ENCODE measurements at places on chromosomes 12 and 14.

GRCh38 chr12:115980339-115980738 is 297.2 kb downstream of the MED13L start:
- no peak for DNase-seq

DNA sequence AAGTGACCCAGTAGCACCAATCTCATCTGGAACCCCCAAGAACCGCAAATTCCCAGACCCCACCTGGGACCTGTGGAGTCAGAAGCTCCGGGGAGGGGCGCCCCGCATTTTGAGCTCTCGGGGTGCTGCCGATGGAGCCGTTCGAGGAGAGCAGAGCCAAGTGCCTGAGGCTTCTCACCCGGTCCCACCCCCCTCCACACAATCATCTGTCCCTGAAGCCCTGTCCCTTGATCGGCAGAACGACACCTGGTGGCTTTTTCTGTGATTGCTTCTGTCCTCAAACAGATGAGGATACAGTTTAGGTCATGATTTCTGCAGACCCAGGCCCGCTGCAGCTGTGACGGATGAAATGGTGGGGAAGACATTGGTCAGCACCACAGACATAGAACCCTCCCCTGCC is 74.7 kb downstream of the NOC4L start:
- DNase-seq: no peak

GRCh38 chr12:50387487-50387886 is 8.9 kb downstream of the FAM186A start:
- DNase-seq: no peak

DNA sequence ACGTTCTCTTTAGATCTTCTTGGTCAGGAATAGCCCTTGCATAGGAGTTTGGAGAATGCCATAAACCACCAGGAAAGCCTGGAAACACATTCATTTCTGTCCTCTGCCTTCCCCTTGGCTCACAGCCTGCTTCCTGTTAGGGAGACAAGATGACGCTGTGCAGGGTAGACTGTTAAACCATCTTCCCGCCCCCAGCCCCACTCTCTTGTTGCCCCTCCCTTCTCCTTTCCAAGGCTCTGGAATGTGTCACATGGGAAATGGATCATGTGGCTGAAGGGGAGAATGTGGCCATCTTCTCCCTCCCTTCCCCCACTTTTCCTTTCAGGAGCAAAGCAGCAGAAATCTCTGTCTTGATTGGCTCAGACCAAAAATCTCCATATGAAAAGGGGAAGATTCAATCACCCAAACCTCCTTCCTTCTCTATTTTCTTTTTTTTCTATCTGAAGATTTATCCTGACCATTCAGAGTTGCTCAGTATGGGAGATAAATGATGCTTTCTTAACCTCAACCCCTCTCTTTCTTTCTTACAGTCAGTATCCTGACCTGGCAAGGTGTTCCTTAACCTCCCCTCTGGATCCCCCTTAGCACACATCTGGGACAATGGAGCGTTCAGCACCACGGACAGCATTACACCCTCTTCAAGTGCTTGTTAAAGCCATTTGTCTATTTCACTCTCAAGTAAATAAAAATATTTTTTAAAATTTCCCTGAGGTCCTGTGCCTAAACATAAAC is 11.4 kb downstream of the GPR19 start:
- DNase-seq: peak; percentile 94

DNA sequence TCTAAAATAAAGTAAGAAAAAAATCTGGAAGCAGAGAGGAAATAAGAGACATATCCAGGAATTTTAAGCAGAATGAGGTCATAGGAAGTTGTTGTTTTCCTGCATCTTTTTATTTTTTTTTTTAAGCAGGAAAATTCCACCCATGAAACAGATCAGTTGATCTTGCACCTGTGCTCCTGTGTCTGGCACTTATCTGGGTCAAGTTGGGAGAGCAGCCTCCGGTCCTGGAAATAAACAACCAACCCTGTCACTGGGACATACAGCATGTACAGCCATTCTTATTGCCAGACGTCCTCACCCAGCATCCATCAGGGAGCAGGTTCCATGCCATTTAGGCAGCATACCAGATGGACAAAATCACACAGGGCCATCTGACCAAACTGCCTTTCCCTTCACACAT is 266.0 kb upstream of the BTG1 start:
- DNase-seq: no peak

- no peak for DNase-seq
Observed at GRCh38 chr12:4441355-4442335, 4.0 kb downstream of the FGF6 start.

DNA sequence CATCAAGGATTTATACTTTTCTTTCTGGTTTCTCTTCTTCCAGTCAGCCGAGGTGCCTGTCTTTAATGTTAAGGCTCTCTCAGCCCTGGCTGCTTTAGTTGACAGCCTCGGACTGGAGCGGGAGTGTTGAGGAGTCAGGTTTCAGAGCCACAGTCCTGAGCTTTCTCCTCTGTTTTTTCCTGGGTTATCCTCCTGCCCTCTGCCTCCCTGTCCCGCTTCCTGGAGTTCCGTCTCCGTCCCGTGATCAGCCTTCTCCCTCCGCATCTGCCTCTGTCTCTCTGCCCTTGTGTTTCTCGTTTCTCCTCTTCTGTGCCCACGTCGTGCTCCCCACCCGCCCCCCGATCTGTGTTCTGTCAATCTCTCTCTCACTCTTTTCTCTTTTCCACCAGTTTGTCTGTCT is 33.0 kb downstream of the IQSEC3 start:
- no peak for DNase-seq

DNA sequence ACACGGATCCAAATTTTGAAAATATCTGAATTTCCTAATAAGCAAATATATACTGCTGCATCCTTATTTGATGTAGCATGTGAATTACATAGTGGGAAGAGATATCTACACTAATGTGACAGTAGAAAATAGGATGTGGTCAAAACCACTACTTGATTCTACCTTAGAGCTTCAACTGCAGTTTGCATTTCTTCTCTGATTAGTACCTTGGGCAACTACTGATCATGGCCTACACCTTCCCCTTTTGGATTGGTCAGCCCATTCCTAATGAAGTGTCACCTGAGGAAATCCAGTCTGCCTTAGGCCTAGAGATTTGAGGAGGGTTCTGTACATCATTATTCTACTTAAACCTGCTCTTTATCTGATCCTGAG is 10.7 kb downstream of the LLPH start:
- DNase-seq: no peak

DNA sequence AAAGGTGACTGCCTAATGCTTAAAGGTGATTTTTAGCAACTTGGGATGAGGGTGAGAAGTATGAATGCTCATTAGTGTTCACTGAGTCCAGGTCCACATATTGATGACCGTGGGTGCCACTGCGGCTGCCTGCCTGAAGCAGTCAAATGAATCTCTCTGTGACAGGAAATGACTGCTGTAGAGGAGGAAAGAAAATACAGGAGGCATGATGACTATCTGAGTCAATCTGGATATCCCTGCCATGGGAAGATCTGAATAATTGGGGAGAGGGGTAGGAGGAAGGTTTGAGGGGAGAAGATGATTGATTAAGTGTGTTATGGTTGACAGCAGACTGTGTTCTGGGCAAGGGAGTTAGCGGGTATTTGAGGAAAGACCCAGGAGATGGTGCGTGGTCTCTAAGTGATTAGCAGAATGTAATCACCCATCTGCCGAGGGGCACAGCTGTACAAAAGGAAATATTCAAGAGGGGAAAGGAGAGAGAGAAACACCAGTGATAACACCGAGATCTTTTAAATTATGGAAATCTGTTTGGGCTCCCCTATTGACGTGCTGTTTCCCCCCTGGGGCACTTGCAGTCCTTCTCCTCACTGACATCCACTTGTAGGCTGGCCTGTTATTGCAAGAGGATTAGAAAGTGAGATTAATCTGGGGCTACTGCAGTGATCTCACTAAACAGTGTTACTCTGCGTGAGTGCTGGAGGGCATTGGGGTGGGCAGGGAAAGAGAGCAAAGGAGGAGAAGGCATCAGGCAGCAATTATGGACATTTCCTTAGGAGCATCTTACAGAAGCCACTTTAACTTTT is 97.7 kb downstream of the AKAP6 start:
- DNase-seq: no peak

All from NCI-H446 treated with DMSO at 0.1 percent for 48 hours (cell line).